Temporal lobe (tissue), 4 donors: ENCODE measurements at places on chromosomes 5 and 9. TPM values are rescaled to one million over a fixed set of nuclear protein-coding genes. Genes with fewer than 3 reads are reported as not detected.

The BTNL8 gene
- total RNA-seq: under 0.01 TPM

The BRIX1 gene
- 22.6 TPM for total RNA-seq

The SPATA31A3 gene
- not detected for total RNA-seq

The CD14 gene
- 4.4 TPM for total RNA-seq

The WNT8A gene
- under 0.01 TPM for total RNA-seq

The FNBP1 gene
- 42.0 TPM for total RNA-seq

The FAM174A gene
- 15.0 TPM for total RNA-seq

The LCN12 gene
- total RNA-seq: 0.74 TPM
